ENCODE measurements at places on chromosomes 6 and 20.

- no peak for DNase-seq
Observed at GRCh38 chr20:57457243-57458095, 66.3 kb downstream of the RBM38 start.

- DNase-seq: no peak
Observed at GRCh38 chr6:108114841-108115597, 40.5 kb upstream of the OSTM1 start.

GRCh38 chr6:103819509-103819908 is 1040.2 kb downstream of the HACE1 start:
- no peak for DNase-seq

- no peak for DNase-seq
Observed at GRCh38 chr6:131412960-131413830, 159.8 kb upstream of the ARG1 start.

- no peak for DNase-seq
Observed at GRCh38 chr6:19759117-19759880, 77.9 kb upstream of the ID4 start.

GRCh38 chr20:22805219-22805618 is 220.8 kb upstream of the FOXA2 start:
- DNase-seq: peak; percentile 24

- DNase-seq: no peak
Observed at GRCh38 chr20:17941087-17941825, 27.3 kb downstream of the SNX5 start.

GRCh38 chr6:127190552-127190951 is 72.1 kb downstream of the RSPO3 start:
- DNase-seq: no peak

GRCh38 chr20:34216382-34216742 is 24.9 kb upstream of the ASIP start:
- no peak for DNase-seq

DNA sequence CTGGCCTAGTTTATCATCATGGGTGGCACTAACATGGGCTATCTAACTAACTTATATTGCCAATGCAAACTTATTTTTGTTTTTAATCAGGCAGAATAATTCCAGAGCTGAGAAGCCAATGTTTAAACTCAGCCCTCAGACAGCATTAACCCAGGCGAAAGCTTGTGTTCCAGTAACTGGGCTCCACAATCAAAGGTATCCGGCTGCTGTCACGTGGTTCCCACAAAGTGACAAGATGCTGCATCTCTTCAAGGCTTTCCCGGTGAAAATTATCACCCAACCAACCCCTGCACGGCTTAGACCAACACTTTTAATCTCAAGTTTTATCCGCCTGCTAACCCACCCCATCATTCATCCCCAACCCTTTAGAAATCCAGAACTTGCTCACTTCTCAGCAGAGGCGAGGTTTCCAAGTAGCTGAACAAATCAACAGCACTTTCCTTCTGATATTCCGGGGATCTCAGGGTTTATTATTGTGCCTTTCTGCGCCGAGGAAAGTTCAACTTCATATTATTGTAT is 885 bp downstream of the MTCL3 start:
- no peak for DNase-seq

DNA sequence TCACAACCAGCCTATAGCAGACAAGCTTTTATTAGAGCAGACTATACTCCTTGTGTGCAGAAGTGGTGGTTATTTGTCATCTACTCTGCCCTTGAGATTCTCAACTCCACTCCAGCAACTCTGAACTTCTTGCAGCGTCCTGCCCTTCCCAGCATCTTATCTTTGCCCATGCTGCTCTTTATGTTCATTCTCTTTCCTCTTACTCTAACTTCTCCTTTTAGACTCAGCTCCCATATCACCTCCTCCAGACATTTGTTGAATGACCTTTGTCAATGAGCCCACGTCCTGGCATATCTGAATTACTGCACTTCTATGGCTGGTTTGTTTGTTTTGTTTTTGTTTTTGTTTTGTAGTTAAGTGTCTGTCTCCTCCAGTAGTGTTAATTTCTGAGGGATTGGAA is 81.2 kb downstream of the KCNQ5 start:
- DNase-seq: no peak

DNA sequence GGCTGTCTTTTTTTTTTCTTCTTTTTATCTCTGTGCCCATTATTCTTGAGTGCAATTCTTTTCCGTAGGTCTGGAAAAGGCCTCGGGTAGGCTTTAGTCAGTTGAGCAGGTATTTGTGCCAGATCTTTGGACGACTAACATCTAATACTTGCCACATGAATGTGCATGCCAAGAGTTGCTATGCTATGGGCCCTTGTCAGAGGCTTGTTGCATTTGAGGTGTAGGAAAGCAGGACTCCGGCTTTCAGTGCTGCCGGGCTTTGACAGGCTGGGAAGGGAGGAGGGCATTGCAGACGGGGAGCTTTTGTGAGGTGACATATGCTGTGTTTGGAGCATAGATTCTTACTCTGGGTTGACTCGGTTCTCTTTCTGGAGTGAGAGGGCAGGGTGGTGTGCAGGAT is 10.2 kb downstream of the LRRC1 start:
- no peak for DNase-seq

DNA sequence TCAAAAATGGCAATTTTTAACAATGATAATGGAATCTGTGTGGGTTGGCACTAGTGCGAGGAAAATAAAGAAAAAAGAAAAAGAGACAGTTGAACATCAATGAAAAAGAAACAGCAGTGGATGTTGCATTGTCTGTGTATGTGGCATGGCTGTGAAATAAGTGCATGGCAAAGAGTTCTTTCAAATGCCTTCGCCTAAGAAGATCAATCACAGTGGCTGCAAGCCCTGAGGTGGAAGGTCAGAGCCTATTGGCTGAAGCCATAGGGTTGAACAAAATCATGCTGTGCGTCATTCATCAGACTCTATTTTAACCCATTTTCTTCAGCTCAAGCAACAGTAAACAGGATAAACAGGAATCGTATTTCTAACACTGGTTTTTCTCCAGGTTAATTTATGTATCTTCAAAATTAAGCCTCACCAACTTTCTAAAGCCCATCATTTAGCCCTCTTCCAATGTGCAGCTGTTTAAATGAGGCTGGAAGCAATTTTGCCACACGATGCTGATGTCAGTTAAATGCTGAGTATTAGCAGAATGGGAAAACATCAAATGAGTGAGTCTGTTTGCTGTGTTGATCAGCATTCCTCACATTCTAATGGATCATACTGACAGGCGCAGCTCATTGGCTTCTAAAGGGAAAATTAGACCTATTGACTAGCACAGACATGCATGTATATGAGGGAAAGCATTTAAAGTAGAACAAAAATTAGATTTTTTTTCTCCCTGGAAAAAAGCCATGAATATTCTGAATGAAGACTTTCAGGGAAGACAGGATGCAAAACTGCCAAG is 955.9 kb upstream of the EYS start:
- DNase-seq: no peak

DNA sequence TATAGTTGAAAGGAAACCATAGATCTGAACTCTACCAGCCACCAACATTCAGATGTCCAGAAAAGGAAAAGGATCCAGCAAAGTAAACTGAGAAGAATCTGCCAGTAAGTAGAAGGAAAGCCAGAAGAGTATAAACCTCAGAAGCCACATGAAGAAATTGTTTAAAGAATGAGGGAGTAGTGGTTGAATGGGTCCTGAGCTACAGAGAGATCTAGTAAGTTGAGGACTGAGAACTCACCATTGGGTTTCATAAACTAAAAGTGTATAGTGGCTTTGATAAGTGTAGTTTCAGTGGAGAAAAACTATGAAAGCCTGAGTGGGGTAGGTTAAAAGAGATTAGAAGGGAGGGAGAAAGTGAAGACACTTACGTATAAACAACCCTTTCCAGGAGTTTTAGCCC is 32.0 kb upstream of the SUMO4 start:
- no peak for DNase-seq

- no peak for DNase-seq
Observed at GRCh38 chr20:61934716-61935530, 130.8 kb downstream of the TAF4 start.

GRCh38 chr20:21134883-21135493 is 9.1 kb downstream of the KIZ start:
- no peak for DNase-seq

- DNase-seq: no peak
Observed at GRCh38 chr6:71579902-71580301, 291.3 kb downstream of the OGFRL1 start.

DNA sequence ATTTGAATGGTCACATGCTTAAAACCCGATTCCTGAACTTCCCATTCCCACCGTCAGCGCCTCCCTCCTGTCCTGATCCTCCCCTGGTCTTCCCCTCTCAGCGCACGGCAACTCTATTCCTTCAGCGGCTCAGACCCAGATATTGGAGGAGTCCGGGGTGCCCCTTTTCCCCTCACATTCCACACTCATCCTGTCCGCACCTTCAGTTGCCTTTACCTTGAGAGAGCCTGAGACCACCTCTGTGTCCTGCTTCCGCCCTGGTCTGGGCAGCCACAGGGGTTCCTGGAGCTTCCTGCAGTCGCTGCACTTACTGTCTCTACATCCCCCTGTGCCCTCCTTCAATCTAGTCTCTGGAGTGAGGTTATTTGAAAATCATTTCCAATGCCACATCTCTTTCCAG is 193.4 kb downstream of the BCAS1 start:
- DNase-seq: no peak

- DNase-seq: no peak
Observed at GRCh38 chr20:46014517-46015396, 6.0 kb downstream of the MMP9 start.

DNA sequence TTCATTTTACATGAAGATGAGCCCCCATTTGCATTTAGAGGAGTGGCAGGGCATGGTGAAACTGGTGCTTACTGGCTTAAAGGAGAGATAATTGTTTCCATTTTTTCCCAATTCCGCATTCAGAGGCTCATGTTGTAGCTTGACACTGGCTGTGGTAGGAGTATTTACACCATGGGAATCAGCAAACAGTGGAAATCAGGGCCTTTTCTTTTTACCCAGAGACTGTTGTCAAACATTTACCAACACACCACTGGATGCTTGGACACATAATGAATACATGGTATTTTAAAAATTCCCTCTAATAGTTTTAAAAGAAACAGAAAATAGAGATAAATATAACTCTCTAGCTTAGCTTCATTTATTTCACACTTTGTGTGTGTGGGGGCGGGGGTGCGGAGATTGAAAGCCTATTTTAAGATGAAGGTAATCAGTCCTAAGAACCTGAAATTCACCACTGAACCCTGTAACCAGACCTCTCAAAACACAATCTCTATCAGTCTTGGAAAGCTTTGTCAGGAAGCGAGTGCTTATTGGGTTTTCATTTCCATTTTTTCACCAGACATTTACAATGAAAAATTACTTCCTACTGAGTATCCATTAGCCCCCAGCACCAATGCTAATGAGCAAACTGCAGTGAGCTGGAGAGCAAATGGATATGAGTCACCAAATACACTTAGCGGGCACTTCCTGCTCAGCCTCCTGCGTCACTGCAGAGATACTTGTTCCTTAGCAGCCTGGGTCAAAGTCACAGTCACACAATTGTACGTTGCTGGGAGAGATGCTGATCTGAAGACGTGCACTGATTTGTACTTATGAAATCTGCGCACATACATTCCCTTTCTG is 532.0 kb downstream of the BCKDHB start:
- DNase-seq: no peak

DNA sequence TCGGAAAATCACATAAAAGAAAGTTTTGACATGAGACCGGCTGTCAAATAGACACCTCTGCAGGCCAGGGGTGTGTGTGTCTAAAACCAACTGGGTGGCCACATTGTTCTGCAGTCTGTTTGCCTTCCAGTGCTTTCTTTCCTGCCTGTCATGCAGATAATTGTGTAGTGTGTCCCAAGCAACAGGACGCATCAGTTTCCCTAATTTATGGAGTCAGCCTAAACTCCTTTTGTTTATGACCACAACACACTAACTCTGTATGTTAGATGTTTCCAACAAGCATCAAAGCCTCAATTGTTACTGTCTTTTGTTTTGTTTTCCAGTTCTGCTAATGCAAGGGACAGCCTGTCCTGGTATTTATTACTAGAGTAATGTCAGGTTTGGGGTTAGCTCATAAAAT is 205.7 kb downstream of the ATXN1 start:
- no peak for DNase-seq

GRCh38 chr20:38833154-38833856 is 27.8 kb downstream of the PPP1R16B start:
- no peak for DNase-seq

DNA sequence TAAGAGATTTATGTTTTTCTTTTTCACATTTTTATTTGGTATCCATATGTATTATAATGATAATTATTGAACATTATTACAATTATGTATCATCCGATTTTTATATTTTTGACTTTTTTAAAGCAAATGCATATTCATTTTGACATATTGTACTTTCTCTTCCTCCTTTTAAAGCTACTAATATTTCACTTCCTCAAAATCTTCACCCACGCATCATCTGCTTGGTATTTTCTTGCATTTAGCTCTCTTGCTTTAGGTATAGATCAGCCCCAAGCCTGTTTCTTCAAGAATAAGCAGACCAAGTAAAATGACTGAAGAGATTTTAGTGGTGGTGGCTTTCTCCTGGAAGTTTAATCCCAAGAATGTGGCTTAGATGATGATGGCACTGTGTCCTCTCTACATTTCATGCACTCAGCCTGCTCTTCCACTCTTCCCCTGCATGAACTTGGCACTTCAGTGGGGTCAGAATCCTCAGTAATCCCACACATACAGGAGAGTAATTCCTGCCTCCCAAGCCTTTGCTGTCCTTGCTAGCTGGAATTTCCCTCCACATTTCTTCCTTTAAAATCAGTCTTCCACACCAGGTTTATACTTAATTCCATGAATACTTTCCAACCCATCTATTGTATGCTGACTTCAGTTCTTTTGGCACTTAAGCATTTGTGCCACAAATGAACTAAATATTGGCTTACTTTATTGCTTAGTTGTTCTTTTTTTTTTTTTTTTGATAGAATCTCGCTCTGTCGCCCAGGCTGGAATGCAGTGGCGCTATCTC is 8.2 kb downstream of the NCOA7 start:
- no peak for DNase-seq

Measured in GOT3 (cell line).